Stimulated activated CD8-positive, alpha-beta memory T cell treated with anti-CD3 and anti-CD28 coated beads, Interleukin-4, amount 100 ng/mL, for 48 hours (primary cell): ENCODE measurements at places on chromosomes 6 and 20.

GRCh38 chr6:88232753-88233152 lies 66.6 kb upstream of the CNR1 start:
- DNase-seq = no peak

DNA sequence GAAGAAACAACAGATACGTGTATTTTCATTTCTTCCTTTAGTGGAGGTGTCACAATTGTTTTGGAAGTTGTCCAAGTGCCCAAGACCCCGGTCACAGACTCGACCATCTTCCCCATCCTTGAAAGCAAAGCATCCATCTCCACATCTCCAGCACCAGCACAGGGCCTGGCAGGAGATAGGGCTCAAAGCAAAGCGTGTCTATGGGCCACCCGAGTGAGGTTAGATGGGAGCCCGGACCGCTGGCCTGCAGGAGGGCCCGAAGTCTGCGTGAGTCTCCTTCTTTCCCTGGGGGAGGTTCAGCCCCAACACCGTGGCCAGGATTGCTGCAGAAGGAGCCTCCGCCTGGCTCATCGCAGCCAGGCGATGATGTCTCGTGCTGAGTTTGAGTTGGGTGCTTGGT lies 83.5 kb upstream of the SULF2 start:
- DNase-seq = no peak

DNA sequence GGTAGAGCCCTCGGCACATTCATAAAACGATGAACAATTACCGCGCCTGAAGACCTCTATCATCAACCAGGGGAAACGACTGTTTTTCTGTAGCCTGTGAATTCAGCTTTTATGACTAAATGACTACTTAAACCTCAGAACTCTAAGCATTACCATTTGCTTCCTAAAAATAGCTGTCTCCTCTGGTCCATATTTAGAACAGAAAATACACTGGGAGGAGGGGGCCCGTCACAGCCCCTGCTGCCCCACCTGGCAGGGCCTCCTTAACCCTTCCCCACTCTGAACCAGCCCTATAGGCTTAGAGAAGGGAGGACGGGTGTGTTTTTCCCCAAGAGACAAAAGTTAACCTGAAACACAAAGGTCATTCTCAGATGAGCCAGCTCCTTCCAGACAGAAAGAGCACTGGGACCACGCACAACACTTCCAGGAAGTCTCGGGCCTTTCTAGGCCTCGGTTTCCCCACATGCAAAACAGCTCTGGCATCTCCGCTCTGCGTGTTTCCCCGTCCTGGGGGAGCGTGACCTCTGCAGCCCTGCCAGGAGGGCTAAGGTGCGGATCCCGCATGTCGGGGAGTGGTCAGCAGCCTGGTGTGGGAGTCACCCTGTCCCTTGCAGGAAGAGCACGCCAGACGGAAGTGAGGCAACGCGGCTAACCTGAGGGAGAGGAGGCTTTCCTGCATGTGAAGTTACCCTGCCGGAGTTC lies 193.9 kb downstream of the DLL1 start:
- DNase-seq = no peak

DNA sequence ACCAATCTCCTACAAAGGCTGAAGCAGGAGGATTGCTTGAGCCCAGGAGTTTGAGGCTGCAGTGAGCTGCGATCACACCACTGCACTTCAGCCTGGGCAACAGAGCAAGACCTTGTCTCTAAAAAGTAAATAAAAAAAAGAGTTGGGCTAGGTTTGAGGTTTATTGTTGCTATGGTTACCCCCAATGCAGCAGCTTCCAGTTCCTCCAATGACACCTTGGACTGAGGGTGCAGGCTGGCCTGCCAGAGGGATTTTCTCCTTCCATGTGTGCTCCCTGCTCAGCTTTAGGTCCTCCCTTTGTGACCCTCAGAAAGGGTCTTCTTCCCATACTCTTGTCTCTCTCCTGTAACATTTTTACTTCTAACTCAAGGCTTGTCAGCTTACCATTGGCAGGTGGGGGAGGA lies 10.6 kb upstream of the TBC1D20 start:
- DNase-seq = no peak

DNA sequence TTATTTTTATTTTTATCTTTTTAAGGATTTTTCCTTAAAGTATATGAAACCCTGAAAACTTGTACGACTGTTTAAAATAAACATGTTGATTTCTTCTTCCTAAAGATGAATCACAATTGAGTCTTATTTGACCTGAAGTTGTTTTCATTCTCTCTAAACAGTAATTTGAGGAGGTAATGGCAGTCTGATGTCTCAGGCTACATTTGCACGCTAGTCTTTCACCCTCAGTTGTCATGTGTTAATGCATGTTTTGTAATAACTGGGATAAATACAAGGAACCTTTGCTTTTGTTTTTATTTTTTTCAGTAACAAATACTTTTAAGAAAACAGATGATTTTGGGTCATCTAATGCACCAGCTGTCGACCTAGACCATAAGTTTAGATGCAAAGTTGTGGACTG lies 55.2 kb downstream of the SCAND1 start:
- DNase-seq = no peak

DNA sequence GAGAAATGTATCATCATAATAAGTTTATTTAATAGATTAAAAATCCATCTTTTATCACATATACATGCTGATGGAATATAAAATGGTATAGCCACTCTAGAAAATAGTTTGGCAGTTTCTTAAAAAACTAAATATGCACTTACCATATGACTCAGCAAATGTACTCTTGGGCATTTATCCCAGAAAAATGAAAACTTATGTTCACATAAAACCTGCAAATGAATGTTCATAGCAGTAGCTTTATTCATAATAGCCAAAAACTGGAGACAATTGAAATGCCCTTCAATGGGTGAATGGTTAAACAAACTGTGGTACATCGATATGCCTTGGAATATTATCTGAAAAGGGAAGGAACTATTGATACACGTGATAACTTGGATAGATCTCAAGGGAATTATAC lies 6.4 kb upstream of the NCOA7 start:
- DNase-seq = no peak

GRCh38 chr6:79404677-79405076 lies 132.6 kb downstream of the LCA5 start:
- no peak for DNase-seq

DNA sequence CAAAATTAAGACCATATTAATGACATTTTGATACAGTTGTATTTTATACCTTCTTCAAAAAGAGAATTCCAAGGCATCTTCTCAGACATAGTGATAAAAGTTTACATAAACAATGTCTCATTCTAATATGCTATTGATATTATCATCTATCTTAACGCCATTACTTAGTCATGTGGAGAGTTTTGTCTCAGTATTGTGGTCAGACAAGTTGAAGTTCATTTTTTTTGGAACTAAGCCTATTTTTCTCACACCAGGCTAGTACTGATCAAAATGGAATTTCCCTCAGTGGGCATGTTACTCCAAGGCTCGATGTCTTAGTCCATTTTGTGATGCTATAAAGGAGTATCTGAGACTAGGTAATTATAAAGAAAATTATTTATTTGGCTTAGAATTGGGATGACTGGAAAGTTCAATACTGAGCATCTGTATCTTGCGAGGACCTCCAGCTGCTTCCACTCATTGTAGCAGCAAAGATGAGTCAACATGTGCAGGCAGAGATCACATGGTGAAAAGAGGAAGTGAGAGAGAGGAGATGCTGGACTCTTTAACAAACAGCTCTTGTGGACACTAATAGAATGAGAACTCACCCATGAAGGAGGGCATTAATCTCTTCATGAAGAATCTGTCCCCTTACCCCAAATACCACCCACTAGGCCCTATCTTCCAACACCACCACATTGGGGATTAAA lies 825.5 kb upstream of the MANEA start:
- DNase-seq = no peak

- DNase-seq = no peak
Measured at GRCh38 chr20:11144114-11144950, 470.5 kb upstream of the JAG1 start.

DNA sequence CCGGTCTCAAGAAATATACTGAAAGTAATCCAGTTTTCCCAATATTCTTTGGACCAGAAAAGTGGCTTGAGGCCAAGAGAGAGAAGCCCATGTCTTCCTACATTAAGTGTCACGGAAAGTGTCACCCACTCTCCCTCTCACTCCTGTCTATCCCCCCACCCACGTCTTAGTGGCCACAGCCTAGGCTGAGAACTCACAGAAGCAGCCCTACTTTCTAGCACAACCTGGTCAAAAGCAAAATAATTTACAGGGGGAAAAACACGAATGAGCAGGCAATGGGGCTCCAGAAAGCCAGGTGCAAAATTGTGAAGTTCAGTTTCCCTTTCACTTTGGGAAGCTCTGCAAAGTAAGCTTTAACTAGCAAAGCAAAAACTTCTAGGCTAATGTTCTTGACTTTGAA lies 118.0 kb downstream of the OPRM1 start:
- no peak for DNase-seq

GRCh38 chr6:39084506-39084905 lies 30.5 kb downstream of the SAYSD1 start:
- DNase-seq = no peak

- no peak for DNase-seq
Measured at GRCh38 chr6:87945966-87946365, 101.7 kb upstream of the SPACA1 start.

DNA sequence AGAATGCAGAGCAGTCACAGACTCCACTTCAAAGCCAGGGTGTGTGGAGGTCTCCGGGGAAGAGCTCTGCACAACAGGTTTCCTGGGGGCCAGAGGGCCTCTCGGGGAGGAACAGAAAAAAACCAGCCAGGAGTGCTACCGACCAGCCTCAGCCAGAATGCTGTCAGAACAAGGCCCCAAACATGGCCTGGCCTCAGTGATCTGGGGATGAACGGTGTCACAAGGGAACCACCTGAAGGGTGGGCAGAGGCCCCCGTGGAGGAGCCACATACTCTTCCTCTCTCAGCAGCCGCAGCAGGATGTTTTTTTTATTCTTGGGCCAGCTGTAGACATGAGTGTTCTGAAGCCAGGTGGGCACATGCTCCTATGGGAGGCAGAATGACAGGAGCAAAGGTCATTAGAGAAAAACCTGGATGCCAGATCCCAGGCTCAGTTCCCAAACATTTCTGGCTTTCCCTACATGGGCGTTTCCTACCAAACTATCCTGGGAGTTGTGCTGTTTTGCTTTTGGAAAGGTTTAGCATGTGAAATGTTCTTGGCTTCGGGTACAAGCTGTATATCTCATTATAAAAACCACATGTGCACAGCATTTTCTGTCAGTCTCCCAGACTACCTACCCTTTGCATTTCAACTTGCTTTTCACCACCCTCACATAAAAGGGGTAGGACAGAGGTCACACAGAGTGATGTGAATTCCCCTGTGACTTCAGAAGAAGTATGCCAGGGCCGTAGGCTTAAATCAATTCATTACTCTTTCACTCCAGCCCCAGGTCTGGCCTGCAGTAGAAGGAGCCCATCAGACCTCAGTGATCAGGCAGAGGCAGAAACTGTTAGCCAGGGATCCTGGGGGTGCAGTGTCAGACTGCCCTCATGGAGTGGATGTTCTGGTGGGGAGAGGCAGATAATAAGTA lies 46.2 kb downstream of the TRAF3IP2 start:
- no peak for DNase-seq

GRCh38 chr6:108365478-108365877 lies 70.6 kb downstream of the AFG1L start:
- no peak for DNase-seq

DNA sequence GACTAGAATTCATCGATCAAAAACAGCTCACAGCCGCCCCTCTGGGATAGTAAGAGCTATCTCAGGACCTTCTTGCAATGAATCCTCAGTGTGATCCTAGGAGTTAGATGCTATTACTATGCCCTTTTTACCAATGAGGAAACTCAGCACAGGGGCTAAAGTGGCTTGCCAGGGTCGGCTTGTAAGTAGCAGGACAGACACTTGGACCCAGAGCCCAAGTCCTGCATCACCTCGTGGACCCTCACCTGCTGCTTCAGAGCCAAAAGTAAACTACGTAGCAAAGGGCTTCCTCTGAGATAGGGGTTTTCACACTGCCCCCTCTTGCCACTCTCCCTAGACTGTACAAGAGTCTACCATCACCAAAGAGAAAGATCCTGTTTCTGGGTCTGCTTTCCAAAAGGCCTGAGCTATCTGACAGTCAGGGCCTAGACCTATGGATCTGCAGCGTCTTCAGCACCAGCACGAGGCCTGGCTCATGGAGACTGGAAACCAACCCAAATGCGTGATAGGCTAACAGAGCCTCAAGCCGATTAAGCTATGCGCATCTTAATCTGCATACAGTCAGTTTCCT lies 172.3 kb downstream of the ANKRD60 start:
- peak; percentile 1 for DNase-seq

DNA sequence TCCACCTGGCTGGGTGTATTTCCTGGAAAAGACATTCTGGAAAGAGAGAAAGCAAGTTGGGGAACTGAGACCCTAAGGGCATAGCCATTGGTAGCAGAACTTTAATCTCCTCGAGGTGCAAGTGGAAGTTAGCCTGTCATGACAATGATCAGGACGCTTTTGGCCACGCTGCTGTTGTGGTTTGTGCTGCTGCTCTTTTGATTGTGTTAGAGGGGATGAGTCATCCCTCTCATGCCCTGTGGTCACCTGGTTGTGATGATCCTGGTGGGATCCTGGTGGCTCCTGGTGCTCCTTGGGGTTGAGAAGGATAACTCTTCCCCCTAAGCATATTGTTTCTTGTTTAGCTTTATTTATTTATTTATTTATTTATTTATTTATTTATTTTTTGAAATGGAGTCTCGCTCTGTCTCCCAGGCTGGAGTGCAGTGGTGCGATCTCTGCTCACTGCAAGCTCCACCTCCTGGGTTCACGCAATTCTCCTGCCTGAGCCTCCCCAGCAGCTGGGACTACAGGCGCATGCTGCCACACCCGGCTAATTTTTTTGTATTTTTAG lies 350.3 kb downstream of the KIF16B start:
- no peak for DNase-seq

GRCh38 chr6:119205911-119206618 lies 127.6 kb upstream of the FAM184A start:
- DNase-seq = no peak

DNA sequence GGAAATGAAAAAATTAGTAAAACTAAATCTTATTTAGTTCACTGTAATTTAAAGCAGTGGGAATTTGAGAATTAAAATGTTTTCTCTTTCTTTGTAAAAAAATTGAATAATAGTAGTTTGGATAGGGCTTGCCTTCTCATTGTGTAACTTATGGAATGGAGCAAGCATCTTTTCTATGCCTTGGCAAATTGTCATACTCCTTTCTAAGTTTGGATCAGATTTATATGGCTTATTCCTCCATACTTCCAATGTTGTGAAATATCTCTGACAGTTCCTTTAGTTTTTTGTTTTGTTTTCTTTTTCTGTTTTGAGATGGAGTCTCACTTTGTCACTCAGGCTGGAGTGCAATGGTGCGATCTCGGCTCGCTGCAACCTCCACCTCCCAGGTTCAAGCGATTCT lies 176.4 kb downstream of the SAMD5 start:
- DNase-seq = no peak
